ENCODE measurements at places on chromosomes 7 and 10.

GRCh38 chr10:80829151-80829550 lies 291.4 kb downstream of the SH2D4B start:
- DNase-seq, result no peak

DNA sequence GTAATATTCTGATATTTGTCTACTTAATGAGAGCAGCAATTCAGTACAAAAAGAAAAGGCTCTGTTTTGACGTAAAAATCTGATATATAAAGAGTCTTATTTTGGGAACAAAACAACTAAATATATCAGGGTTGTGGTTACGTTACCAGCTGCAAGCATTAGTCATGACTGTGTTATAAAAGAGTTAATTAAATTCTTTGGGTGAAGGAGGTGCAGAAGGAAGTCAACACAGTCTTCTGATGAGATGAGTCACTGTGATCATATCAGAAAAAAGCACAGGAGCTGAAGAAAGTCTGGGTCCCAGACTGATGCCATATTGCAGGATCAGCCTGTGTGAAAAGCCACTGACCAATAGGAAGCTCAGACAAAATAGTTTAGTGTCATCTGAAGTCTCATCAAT lies 234.3 kb upstream of the TEX47 start:
- no peak for DNase-seq

GRCh38 chr10:117419921-117420320 lies 44.7 kb upstream of the PDZD8 start:
- DNase-seq, result no peak

GRCh38 chr10:26486304-26486703 lies 48.2 kb downstream of the APBB1IP start:
- no peak for DNase-seq

DNA sequence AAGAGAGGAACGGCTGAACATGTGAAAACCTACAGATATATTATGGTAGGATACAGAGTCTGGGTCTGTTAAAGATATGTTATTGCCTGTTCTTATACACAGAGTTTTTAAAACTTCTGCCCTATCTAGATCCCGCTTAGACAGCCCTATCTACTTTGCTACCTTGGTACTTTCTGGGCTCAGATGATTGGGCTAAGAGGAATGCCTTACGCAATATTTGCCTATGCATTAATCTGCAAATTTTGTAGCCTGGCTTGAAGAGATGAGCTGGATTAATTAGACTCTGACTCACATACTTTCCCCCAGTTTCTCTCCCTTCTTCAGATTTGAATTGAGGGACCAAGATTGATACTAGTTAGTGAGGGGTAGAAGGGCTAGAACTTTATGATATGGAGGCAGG lies 33.6 kb upstream of the A1CF start:
- DNase-seq, result no peak

DNA sequence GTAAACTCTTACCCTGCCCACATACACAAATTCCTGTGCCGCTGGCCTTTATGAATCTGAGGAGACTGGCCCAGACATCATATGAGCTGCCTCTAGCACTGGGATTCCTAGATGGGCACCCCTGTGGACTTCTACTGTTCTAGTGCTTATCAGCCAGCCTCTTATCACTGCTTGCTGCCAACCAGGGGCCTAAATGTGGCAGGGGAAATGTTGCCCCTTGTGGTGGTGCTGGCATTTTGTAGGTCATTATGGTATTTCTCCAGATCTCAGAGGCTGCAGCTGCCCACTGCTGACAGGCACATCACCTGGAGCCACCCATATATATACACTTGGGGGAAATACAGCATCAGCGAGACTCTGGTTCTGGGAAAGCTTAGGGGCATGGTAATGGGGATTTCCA lies 5.4 kb downstream of the SFR1 start:
- no peak for DNase-seq

- DNase-seq, result no peak
These were observed 39.2 kb upstream of the DNAJC1 start for GRCh38 chr10:22042557-22043326.

Measured in stimulated activated CD4-positive, alpha-beta T cell treated with anti-CD3 and anti-CD28 coated beads, Interleukin-12 subunit alpha, Interleukin-12 subunit beta, amount 100 ng/mL, for 4 hours (primary cell).